ENCODE measurements at places on chromosomes 4 and X.
A peak's percentile ranks its signal among the peaks of the same experiment; 100 is the strongest.

DNA sequence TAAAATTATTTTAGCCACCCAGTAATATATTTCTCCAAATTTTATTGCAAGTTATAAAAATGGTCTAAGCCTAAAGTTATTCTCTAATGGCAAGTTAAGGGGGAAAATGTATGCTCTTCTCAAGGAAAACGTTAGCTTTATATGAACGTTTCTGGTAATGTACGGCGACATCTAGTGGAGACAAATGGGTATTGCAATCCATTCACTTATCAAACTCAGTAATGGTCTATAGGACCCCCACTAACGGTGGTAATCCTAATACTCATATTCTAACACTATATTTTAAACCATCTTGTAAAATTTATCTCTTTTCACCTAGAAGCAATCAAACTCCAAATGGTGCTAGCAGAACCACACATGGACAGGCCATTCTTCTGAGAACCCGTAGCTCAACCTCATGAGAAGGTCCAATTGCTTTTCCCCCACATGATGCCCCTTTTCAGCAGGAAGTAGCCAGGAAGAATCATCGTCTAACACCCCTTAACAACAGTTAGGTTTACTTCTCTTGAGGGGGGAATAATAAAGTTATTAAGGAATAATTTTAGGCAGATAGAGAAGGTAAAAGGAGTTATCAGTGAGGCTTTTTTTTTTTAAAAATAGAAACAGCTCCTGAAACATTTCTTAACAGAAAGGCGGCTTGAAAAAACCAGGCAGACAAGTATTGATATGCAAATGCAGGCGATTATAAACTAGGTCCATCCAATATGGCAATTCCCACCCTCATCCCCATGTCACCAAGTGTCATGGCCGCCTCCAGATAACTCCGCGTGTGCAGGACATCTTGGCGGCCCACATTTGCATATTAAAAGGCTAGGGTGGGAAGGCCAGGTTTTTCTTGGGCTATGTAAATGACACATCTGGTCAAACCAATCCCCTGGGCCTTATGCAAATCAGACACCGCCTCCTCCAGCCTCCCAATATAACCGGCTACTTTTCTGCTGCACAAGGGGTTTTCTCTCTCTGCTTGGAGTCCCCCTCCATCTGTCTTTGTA, 35.0 kb downstream of the NUDT11 start:
- no peak for DNase-seq

DNA sequence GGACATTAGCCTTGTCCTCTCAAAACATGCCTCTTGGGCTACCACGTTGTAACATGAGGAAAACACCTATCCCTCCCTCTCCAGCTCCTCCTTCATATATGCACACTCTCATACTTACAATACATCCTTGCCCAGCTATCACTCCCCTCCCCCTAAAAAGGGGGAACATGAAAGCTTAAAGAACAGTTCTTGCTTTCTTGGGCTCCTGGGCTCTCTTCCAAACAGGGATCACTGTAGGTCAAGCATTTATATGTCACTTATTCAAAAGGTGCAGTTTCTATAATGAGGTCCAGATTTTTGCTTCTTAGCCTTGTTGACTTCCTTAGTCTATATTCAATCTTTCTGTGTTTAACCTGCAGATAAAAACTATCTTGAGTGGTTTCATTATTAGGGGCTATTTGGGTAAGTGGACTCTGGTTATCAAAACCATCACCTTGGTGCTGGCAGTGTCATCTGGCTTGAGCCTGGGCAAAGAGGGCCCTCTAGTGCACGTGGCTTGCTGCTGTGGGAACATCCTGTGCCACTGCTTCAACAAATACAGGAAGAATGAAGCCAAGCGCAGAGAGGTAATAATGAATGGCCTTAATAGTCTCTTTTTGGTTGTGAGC, 119.4 kb downstream of the AKAP4 start:
- no peak for DNase-seq

DNA sequence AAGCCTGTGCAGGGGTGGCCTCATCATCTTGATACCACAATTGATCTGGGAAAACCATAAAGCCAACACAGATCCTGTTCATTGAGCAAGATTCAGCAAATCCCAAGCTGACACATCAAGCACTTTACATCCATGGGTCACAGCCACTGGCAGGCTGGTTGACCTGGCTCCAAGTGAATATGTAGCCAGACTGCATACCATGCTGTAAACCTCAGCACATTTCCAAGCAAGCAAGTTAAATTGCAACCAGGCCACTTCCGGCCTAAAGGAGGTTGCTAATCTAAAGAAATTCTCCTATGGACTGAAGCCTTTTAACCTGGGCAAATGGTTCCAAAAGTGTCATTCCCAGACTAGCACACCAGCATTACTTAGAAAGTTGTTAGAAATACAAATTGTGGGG, 54.4 kb upstream of the USP26 start:
- no peak for DNase-seq

GRCh38 chr4:88802138-88802537, 104.5 kb upstream of the NAP1L5 start:
- no peak for DNase-seq

GRCh38 chr4:128916832-128917231, 107.3 kb downstream of the JADE1 start:
- DNase-seq = peak; percentile 4

- no peak for DNase-seq
Observed at GRCh38 chrX:46643636-46644035, 70.1 kb downstream of the CHST7 start.

DNA sequence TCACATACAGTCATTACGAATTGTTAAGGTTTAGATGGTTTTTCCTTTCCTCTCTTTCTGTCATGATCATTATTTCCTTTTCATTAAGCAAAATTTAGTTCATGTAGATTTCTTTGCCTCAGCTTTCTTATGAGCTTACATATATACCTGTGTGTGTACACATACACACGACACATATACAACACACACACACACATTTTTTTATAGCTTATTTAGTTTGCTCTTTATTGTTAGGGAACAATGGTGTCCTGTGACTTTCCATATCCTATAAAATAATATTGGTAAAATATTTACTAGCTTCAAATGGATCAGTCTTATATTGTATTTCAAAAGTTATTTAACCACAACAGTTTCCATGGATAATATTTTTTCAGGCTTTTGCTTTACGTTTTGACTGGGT, 840.7 kb downstream of the PCDH18 start:
- DNase-seq = no peak

DNA sequence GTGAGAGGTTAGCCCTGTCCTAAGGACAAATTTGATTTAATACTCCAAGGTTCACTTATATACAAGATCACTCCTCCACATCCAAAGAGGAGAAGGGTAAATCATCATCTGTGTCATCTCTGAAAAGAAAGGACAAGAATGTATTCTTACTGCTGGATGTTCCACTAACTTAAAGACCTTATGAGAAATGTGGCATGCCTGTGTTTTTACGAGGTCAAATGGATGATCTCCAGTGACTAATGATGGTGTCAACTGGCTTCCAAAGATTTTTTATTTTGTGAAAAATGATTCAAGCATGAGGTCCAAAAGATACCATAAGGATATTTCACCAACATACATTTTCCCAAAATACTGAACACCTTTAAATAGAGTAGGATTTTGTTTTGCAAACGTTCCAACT, 143.4 kb downstream of the PTCHD1 start:
- no peak for DNase-seq

DNA sequence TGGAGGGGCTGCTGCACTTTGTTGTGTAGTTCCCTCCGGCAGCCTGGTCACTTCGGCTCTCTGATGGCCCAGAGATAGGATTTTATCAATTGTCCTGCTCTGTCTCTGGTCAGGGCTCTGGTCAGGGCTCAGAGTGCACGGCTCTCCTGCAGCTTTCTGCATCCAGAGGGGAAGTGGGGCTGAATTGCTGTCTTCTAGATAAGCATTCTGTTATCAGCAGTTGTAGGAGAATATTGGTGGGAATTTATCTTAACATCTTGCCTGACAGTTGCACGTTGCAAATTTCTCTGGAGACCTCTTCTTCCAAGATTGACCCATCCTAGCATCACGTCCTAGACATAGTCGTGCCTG, 62.8 kb downstream of the FAM193A start:
- DNase-seq = no peak

- no peak for DNase-seq
Observed at GRCh38 chrX:131237363-131237762, 51.7 kb downstream of the IGSF1 start.

- no peak for DNase-seq
Observed at GRCh38 chrX:119757979-119758730, at the start of gene SOWAHD. TSS of gene SOWAHD (plus strand) at chrX:119758588. CDS start at chrX:119758668, 80 bp downstream.

DNA sequence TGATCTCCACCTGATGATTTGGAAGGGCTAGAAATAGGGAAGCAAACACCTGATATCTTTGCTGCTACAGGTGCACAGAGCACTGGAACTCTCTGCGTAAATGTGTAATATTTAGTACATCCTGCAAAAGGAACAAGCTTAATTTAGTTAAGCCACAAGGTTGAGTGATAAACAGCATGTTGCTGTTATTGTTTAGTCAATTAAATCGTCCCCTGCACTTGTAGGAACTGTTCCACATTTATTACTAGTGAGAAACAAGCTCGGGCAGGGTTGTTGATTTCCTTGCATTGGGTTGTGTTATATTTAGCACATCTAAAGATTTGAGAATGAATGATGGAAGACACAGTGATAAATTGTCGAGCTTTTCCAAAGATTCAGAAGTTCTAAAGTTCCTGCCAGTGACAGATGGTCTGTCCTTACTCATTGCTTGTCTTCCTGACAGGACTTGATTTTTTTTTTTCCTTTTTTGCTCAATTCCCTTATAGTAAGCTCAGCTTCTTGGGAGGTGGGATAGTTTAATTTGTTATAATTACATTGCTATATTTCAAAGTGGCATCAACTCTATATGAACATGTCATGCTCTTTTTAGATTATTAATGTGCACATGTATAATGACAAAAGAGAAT, 627.0 kb upstream of the ATOH1 start:
- DNase-seq = no peak

- DNase-seq = no peak
Observed at GRCh38 chrX:39152106-39152649, 350.9 kb downstream of the MID1IP1 start.

GRCh38 chrX:21840193-21840545, 752 bp downstream of the MBTPS2 start:
- no peak for DNase-seq

- no peak for DNase-seq
Observed at GRCh38 chrX:76127341-76127740, 45.5 kb upstream of the PBDC1 start.

- DNase-seq = no peak
Observed at GRCh38 chr4:92236877-92237276, 66.9 kb upstream of the GRID2 start.

- DNase-seq = no peak
Observed at GRCh38 chrX:33041141-33041540, 170.2 kb downstream of the DMD start.

GRCh38 chrX:10158279-10159144, 1.7 kb downstream of the CLCN4 start:
- no peak for DNase-seq

GRCh38 chr4:65071564-65071963, 598.7 kb downstream of the EPHA5 start:
- no peak for DNase-seq

- no peak for DNase-seq
Observed at GRCh38 chrX:12113321-12113720, 25.0 kb upstream of the FRMPD4 start.

GRCh38 chr4:107035819-107036583, at the start of gene DKK2:
TSS of gene DKK2 (minus strand) at chr4:107036313. CDS start at chr4:107035591, 722 bp downstream.
- no peak for DNase-seq

DNA sequence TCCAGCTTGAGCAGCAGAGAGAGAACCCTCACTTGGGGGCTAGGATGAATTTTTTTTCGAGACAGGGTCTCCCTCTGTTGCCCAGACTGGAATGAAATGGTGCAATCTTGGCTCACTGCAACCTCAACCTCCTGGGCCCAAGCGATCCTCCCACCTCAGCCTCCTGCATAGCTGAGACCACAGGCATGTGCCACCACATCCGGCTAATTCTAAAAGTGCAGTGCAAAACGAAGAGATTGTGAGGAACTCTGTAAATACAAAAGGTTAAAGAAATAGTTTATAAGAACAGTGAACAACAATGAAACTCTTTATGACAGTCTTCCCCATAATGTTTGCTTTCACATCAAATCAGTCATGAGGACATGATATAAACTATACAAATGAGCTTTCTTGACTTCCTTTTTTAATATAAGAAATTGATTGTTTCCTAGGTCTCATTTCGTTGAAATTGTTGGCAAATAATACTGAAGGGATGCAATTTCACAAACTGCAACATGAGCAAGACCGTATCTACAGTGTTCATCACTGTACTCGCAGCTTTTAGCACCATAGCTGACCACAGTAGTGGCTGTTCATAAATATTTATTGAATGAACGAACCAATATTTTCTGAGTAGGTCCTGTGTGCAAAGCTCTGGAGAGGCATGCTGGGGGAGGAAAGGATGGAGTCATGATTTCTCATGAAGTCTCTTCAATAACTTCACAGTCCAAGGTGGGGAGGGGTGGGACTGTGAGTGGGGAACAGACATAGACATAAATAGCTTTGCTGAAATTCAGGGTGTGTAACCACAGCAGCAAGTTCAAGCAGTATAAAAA, 116.1 kb downstream of the SHROOM3 start:
- DNase-seq = no peak

GRCh38 chrX:10444204-10444603, 176.2 kb downstream of the MID1 start:
- DNase-seq = no peak

DNA sequence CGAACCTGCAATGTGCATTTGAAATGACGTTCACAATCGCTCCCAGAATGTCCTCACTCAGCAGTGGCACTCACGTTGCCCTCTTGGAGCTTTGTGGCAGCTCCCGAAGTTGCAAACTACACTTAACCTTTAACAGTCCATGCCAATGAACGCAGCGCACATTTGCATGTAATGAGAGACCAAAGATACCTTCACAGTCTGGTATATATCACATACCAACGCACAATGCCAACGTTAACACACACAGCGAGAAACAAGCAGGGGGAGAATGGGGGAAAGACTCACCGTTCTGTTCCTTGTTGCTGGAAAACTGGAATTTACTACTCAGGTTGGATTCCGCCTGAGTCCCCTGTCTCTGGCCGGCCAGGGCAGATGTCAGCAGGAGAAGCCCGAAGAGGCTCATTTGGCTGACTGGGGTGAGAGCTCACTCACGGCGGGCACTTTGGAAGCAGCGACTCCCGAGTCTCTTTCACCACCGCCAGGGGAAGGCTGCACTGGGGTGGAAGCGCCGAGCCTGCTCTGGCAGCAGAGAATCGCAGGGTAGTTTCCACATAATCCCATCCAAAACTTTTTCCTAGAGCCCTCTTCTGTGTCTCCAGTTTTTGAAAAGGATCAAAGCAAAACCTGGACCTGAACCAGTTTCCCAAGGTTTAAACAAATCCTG, 966 bp downstream of the PDGFC start:
- no peak for DNase-seq

GRCh38 chr4:184853436-184853835, 27.7 kb upstream of the ACSL1 start:
- DNase-seq = no peak

GRCh38 chrX:112645774-112646173, 34.0 kb downstream of the LHFPL1 start:
- no peak for DNase-seq

GRCh38 chrX:95884186-95884585, 800.5 kb upstream of the DIAPH2 start:
- DNase-seq = no peak

GRCh38 chr4:129747756-129748155, 651.8 kb downstream of the C4orf33 start:
- no peak for DNase-seq

- DNase-seq = no peak
Observed at GRCh38 chr4:16952462-16952871, 54.0 kb upstream of the LDB2 start.

- no peak for DNase-seq
Observed at GRCh38 chrX:24023972-24024669, 2.9 kb downstream of the KLHL15 start.

All from GM19239 (cell line).